ENCODE measurements at places on chromosomes 5 and 9.

GRCh38 chr9:135847833-135848232 lies 59.5 kb downstream of the CAMSAP1 start:
- DNase-seq: no peak

GRCh38 chr5:149938791-149939358 lies 5.7 kb downstream of the PDE6A start:
- DNase-seq: no peak

- no peak for DNase-seq
These were observed 270.7 kb upstream of the WWC1 start for GRCh38 chr5:168020542-168021294.

- no peak for DNase-seq
These were observed 20.6 kb downstream of the IFNW1 start for GRCh38 chr9:21121079-21121478.

DNA sequence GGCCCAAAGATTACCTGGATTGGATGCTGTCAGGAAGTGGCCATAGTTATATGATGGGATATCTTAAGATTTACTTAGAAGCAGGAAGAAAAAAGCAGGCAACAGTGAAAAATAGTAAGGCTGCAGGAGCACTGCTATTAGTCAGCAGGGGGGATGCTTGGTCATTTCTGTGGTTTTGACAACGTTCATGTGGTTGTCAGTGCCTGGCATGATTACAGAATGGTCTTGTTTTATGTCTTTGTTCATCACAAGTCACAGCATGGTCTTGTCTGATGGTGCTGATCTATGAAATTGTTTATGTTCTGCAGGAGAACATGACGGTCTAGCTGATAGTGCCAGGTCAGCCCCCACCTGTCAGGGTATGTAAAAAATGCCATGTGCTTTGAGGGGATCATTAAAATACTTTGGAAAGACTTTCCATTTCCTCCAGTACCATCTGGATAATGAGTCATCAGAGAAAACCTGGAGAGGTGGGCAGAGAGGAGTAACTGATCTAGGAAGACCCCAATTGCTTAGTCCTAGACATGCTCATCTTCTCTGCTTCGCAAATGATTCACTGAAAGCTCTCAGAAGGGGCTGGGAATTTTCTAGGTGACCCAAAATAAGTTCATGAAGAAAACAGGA lies 48.5 kb downstream of the PLGRKT start:
- no peak for DNase-seq

DNA sequence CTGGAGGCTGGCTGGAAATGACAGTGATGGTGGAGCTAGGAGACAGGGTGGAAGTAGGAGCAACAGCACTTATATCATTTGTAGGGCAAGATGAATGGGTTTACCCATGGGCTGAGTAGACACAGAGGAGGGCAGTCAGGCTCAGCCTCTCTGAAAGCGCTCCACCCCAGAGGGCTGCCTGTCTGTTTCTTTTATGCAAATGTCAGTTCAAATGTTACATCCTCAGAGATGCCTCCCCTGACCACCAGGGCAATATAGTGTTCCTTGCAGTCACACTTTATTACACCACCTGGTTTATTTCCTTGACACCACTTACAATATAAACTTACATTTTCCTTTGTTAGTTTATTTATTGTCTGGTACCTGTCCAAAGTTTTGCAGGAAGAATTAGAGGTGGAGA lies 159.5 kb upstream of the IL12B start:
- DNase-seq: no peak

- DNase-seq: no peak
These were observed 1404.3 kb downstream of the MAT2B start for GRCh38 chr5:164909673-164910072.

- DNase-seq: no peak
These were observed 22.5 kb downstream of the FGD3 start for GRCh38 chr9:92969516-92970466.

GRCh38 chr9:113921396-113921925 lies 45.4 kb downstream of the ZNF618 start:
- DNase-seq: no peak

DNA sequence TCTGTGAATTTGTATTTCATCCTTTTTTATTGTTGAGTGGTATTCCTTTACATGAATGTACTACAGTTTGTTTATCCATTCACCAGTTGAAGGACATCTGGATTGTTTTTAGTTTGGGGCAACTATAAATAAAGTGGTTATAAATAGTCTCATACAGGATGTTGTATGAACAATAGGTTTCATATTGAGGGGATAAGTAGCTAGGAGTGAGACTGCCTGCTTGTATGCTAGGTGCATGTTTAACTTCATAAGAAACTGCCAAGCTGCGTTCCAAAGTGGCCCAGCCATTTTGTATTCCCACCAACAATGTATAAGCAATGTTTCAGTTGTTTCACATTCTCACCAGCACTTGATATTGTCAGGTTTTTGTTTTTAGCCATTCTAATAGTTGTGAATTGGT lies 21.5 kb downstream of the OTULINL start:
- no peak for DNase-seq

- no peak for DNase-seq
These were observed 48.8 kb downstream of the FANCC start for GRCh38 chr9:95268681-95269080.

DNA sequence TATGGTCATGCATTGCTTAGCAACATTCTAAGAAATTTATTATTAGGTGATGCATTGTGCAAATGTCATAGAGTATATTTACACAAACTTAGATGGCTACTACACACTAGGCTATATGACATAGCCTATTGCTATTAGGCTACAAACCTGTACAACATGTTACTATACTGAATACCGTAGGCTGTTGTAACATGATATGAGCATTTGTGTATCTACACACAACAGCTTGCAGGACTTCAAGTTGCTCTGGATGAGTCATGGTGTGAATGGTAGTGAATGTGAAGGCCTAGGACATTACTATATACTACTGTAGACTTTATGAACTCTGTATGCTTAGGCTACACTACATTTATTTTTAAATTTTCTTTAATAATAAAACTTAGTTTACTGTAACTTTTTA lies 107.2 kb upstream of the MAMDC2 start:
- DNase-seq: no peak

GRCh38 chr9:136721339-136722092 lies 9.1 kb downstream of the DIPK1B start:
- DNase-seq: no peak

GRCh38 chr5:122967625-122968024 lies 68.9 kb downstream of the PPIC start:
- DNase-seq: no peak

DNA sequence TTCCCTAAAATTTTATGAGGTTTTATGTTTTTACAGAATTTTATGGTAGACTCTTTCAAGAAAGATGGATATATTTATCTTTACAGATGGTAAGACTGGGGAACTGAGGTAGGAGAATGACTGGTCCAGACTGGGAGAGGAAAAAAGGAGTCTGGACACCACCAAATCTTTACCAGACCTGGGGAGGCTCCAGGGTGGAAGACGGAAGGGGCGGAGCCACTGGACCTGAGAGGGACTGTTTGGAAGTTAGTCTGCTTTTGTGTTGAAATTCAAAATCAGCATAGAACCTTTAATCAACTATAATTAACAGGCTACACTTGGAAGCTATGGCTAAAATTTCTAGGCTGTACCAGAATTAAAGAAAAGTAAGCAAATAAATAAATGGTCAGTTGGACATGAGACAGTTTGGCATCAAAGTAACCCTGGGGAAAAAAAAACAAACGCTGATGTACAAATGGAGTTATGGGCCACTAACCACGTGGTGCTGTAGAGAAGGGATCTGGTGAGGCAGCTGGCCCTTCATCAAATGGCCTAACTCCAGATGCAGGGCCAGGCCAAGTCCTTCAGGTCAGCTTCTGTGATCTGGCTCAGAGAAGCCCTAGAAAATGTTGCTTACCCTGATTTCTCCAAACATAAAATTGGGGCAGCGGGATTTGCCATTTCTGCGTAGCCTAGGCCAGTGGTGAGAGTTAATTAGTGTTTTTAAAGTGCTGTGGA lies 155.1 kb downstream of the ARSB start:
- no peak for DNase-seq

GRCh38 chr9:103730866-103731265 lies 363.2 kb upstream of the SMC2 start:
- no peak for DNase-seq

DNA sequence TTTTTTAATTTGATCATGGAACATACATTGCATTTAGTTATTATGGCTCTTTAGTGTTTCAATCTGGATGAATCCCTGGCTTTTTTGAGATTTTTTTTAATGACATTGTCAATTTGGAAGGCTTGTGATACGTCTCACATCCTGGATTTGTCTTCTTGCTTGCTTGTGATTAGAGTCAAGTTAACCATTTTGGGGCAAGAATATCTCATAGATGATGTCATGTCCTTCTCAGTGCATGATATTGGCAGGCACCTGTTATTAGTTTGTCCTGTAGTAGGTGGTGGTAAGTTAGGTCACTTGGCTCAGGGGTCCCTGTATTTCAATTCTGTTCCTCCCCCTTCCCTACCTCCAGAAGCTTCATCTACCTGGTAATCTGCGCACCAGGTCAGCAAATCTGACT lies 3.3 kb downstream of the PSD2 start:
- no peak for DNase-seq

GRCh38 chr5:172944741-172945140 lies 14.5 kb upstream of the RPL26L1 start:
- DNase-seq: no peak

- no peak for DNase-seq
These were observed 88.0 kb downstream of the LURAP1L start for GRCh38 chr9:12862611-12863410.

- DNase-seq: no peak
These were observed 108.2 kb downstream of the AUH start for GRCh38 chr9:91253488-91253887.

GRCh38 chr9:89449261-89449671 lies 48.6 kb downstream of the SEMA4D start:
- no peak for DNase-seq

- DNase-seq: no peak
These were observed at the start of gene MYOZ3 for GRCh38 chr5:150661086-150661485. Gene MYOZ3, plus strand, starts transcription at chr5:150661251. Its CDS starts 1,691 bp downstream, at chr5:150662942.

DNA sequence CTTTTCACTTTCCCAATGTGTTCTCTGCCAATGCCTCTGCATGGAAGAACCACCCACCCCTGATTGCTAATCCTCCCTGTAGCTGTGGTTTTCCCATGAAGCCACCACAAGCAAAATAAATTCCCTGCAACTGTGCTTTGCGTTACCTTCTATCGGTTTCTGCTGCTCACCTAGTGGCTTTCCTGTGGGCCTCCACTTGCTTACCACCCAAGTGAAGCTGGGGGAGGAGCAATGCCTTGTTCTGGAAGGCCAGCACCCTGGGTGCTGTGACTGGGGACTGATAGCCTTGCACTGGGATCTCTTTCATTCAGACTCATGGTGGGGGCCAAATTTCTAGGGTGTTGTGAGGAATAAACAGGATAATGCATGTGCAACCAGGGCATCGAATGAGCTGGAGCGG lies 56.3 kb upstream of the GDNF start:
- DNase-seq: no peak

DNA sequence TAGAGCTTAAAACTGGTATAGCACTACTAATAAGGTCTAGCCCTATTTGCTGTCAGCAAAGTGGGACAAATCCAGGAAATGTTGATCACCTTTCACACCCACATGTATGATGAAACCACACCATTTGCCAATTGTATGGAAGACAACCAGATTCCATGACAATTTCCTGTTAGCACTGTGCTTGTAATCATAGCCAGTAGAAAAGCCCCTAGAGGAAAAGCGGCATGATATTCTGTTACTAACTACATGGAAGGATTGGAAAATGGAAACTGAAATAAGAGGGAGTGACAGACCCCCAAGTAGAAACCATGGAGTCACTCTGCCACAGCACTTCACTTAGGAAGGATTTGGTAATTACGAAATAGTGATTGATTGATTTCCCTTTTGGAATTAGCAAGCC lies 923 bp downstream of the SPATA6L start:
- no peak for DNase-seq

GRCh38 chr5:72940082-72940481 lies 15.8 kb upstream of the FCHO2 start:
- no peak for DNase-seq

DNA sequence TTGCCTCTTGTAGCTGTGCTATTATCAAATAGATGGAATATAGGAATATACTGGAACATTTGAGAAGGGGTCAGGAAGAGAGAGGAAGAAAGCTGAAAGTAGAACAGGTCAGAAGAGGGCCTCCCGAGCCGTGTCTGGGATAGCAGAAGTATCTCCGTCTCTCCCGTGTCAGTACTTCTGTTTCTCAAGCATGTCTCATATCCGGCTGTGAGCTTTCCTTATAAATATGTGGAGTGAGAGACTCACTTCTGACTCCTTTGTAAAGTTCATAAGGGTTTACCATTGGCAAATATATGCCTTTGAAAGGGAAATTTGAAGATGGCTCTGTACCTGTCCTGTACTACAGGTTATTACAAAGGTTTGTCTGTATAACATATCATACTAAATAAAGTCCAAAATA lies 50.3 kb downstream of the MOCS2 start:
- no peak for DNase-seq

GRCh38 chr5:2093859-2094615 lies 211.3 kb upstream of the IRX4 start:
- no peak for DNase-seq

GRCh38 chr9:127884427-127884911 lies 7.0 kb upstream of the AK1 start:
- no peak for DNase-seq

DNA sequence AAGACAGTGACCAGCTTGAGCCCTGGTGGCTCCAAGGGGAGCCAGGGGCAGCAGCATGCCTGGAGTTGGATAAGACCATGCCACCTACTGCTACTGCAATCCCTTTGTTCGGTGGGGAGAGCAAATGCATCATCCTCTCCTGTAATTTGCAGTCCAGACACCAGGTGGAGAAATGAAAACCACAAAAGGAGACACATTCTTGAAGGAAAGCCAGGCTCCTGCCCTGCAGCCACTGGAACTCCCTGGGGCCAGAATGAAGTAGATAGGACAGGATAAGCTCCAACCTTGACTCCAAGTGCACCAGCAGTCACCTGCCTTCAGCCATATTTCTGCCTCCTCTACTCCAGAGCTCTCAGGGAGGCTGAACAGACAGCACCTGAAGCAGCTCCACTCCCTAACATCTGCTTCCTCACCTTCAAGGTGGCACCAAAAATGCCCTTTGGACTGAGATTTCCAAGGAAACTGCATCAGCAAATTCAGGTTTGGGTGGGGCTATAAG lies 65.1 kb upstream of the IQGAP2 start:
- peak; percentile 19 for DNase-seq

DNA sequence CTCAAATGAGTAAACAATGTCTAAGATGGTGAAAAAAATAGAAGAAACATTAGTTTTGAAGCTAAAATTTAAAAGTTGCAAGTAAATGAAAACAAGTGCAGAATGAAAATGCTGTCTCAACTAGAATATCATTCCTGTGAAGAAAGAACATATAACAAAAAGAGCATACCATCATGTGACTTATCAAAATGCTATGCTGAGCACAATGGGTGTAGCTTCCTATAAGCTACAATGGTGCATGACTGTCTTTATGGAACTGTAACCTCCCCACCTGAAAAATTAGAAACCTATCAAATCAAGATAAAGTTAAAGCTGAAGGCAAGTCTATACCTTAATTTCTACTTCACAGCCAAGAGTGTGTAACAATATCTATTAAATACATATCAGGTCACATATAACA lies 192.0 kb downstream of the AP3B1 start:
- no peak for DNase-seq

- no peak for DNase-seq
These were observed 52.9 kb downstream of the C9orf50 start for GRCh38 chr9:129567842-129568559.

Data from T-helper 9 cell (primary cell).